T1000 (cell line): ENCODE measurements at places on chromosomes 11 and 22.

DNA sequence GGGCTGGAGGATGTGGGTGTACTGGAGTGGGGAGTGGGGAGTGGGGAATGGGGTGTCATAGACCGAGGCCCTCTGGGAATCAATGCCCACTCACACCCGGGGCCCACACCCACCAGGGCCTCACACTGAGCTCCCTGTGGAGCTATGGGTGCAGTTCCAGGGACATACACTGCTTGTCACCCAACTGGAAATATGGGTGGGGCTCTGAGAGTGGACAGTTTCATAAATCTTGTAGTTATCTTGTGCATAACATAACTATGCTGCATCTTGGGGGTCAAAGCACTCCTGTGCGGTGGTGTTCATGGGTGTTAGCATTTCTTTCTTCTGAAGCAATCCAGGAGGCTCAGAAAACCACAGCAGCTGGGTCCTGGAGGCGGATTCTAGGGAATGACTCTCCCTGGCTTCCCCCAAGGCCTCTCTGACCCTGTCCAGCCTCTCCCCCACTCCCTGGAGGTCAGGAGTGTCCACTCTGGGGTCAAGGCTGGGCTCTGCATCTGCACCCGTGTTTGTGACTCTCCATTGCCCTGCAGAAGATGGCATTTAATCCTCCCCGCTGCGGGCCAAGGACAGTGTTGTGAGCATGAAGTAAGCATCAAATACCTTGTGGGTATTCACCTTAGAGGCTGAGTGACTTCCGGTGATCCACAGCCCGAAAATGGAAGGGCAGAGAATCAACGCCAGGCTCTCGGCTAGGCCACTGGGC is 172.5 kb downstream of the CTTN start:
- DNase-seq: no peak

GRCh38 chr22:38947321-38948140 is 9.9 kb upstream of the APOBEC3A start:
- no peak for DNase-seq

- no peak for DNase-seq
Observed at GRCh38 chr11:67489885-67490726, 7.3 kb downstream of the AIP start.

DNA sequence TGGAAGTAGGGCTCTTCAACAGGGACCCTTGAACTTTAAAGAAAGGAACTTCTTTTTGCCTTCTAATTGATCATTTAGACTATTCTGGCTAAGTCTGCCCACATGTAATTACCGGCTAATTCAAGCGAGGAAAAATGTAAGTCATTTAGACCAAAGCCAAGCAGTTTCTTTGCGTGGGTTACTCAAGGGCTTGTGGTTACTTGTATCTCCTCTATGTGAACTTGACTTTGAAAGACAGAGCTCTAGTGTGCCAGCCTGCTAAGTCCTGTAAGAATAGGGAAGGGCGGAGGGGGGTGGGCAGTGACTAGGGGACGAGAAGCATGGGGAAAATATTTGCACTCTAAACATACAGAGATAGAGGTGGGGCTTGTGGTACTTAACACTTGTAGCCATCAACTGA is 145.2 kb upstream of the TEAD1 start:
- DNase-seq: no peak

DNA sequence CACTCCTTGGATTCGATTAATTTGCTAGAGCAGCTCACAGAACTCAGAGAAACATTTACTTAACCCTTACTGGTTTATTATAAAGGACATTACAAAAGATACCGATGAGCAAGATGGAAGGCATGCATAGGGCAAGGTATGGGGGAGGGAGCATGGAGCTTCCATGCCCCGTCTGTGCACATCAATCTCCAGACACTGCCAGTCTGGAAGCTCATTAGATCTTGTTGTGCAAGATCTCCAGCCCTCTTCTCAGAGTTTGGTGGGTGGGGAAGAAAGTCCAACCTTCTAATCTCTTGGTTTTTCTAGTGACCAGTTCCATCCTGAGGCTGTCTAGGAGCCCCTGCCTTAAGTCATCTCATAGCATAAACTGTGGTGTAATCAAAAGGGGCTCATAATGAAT is 190.7 kb downstream of the UVRAG start:
- DNase-seq: no peak
